Neural crest cell (in vitro differentiated cells): ENCODE measurements at places on chromosomes 5 and 9. TPM values are rescaled to one million over a fixed set of nuclear protein-coding genes. Genes with fewer than 3 reads are reported as not detected.

Gene INSL6
- total RNA-seq, result not detected in 2 replicates

GRCh38 chr9:109286981-109287380 is 33.9 kb downstream of the EPB41L4B start:
- no peak for DNase-seq

DNA sequence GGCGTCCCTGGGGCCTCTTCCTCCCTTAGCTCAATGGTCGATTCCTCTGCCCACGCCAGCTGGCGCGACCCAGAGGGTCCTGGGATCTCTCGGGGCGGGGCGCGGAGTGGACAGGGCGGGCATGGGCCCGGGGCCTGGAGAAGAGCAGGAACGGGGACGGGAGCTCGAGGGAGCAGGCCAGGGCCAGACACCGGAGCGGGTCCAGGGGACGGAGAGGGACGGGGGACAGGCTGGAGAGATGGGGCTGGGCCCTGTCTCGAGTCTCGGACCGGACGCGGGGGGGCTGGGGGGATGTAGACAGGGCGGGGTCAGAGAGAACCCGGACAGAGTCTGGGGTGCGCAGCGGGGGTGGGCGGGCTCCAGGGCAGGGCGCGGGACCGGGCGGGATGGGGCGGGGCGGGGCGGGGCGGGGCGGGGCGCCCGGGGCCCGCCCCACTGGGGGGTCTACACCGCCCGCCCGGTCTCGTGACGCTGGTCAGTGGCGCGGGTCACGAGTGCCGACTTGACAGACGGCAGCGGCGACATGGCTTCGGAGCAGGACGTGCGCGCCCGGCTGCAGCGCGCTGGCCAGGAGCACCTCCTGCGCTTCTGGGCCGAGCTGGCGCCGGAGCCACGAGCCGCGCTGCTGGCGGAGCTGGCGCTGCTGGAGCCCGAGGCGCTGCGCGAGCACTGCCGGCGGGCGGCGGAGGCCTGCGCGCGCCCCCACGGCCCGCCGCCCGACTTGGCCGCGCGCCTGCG is at the start of gene UAP1L1:
Gene UAP1L1 (plus strand): TSS at position 508 of the 738 bp plus-strand sequence. CDS start 16 bp downstream, at position 524.
- DNase-seq, result no peak

GRCh38 chr5:143642791-143643190 is 169.2 kb upstream of the HMHB1 start:
- no peak for DNase-seq

- no peak for DNase-seq
These were observed 190.5 kb upstream of the CHD1 start for GRCh38 chr5:99119326-99119725.

Gene ZNF366
- not detected in 2 replicates for total RNA-seq

Gene DNAJA1
- 252 and 254 TPM in 2 replicates for total RNA-seq

Gene B4GALT7
- 30.0 and 30.1 TPM in 2 replicates for total RNA-seq

GRCh38 chr5:97839341-97840086 is 656.5 kb upstream of the RIOK2 start:
- DNase-seq, result no peak

Gene INSL4
- not detected in 2 replicates for total RNA-seq

DNA sequence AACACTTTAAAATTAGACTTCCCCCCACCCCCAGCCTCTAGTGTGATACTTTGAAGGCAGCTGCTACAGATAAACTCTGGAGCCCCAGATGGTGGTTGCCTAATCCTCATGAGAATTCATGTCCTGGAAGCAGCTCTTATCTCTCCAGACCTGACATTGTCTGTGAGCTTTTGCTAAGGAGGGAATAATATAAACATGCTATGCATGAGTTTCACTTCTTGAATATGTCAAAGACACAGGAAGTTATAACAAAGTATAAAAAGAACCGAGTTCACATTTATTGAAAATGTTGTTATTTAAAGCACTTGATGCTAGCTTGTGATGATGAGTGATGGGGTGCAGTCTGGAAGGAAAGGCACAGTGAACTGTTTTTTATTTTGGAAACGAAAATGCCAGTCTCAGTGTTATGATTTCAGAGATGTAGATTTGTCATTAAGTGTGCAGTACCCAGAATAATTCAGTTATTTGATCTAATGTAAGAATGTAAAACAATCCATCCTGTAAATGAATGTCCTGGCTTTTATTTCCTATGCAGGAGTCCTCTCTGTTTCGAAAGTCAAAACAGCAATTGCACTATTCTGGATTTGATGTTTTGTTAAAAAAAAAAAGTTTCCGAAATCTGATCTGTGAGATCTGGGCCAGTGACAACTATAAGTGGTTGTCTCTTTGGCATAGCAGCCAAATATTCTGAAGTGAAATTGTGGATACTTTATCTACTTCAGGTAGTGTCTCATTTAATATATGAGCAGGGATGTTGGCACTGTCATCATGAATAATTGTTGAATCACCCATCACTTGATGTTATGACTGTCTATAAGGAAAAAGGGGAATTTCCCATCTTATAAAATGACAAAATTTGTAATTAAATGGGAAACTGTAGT is 77.0 kb downstream of the ZCCHC7 start:
- no peak for DNase-seq

DNA sequence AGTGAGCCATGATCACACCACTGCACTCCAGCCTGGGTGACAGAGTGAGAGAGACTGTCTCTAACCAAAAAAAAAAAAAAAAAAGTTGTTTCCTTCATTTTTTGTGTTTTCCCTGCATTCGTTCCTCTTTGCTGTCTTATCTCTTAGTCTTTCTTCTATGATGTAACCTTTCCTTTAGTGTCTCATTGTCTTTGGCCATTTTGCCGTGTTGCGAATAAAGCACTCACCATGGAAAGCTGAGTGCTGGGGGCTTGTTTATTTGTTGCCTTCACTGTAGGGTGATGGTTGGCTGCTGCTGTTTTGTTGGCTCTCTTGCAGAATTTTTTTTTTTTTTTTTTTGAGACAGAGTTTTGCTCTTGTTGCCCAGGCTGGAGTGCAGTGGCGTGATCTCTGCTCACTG is 7.7 kb downstream of the EHMT1 start:
- DNase-seq, result no peak

DNA sequence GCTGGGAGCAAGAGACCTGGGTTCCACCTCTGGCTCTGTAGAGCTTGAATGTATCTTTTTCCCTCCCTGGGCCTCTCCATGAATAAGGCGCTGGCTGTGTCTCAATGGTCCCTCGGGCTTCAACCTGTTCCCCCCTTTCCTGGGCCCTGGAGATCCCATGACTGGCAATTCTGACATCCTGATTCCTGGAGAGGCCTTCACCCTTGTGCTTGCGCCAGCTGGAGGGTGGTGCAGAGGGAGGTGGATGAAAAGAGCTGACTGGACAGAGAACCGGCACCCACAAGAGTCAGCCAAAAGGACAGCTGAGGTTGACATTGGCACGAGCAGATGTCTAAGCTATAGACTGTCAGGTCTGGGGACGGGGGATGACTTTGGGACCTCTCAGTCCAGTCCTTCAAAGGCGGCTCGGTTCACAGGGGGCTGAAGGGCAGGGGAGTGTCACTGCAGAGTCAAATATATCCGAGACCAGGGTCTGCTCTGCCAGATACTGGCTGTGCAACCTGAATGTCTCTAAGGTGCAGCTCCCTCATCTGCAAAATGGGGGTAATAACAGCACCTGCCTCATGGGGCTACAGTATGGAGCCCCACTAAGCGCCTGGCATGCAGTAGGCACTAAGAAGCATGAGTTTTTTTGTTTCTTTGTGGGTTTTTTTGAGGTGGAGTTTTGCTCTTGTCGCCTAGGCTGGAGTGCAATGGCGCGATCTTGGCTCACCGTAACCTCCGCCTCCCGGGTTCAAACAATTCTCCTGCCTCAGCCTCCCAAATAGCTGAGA is 13.8 kb downstream of the DNM1 start:
- no peak for DNase-seq

DNA sequence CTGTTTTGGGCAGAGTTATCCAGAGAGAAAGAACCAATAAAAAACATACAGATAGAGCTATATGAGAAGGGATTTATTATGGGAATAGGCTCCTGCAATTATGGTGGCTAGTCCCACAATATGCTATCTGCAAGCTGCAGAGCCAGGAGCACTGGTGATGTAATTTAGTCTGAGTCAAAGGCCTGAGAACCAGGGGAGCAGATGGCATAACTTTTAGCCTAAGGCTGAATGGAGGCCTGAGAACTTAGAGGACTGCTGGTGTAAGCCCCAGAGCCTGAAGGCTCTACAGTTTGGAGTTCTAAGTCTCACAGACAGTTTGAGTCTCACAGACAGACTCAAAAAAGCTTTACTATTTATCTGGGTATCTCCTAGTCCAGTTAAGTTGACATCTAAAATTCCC is 263.8 kb downstream of the FBXL7 start:
- DNase-seq, result no peak

DNA sequence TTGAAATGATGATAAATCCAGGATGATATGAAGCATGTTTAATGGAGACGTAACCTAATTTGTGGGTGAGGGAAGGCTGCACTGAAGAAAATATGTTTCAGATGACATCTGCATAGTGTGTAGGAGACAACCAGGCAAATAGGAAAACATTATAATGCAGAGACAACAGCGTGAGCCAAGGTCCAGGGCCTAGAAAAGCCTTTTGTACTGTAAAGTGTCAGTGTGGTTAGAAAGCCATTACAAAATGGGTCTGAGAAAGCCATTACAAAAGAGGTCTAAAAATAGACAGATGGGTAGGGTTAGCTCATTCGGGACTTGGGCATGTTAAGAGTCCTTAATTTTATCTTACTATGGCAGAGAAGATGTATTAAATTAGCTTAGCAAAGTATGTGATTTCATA is 14.9 kb upstream of the GABRG2 start:
- DNase-seq, result no peak

Gene CCNJL
- 28.7 and 29.7 TPM in 2 replicates for total RNA-seq

Gene GADD45G
- 11.9 and 13.3 TPM in 2 replicates for total RNA-seq

- no peak for DNase-seq
These were observed 72.7 kb downstream of the SEMA4D start for GRCh38 chr9:89425024-89425805.
